ENCODE measurements at places on chromosomes 3 and 15. TPM values are rescaled to one million over a fixed set of nuclear protein-coding genes. Genes with fewer than 3 reads are reported as not detected.

GRCh38 chr3:63279005-63279841, 1.1 kb downstream of the SYNPR start:
- H3K36me3 ChIP-seq = no peaks in the 10 kb centered on the region
- no peak overlapping the region for H3K27ac ChIP-seq
- DNase-seq = no peak
- no peaks in the 10 kb centered on the region for H3K4me1 ChIP-seq
- H3K27me3 ChIP-seq = peaks cover 8% of the 10 kb centered on the region

DNA sequence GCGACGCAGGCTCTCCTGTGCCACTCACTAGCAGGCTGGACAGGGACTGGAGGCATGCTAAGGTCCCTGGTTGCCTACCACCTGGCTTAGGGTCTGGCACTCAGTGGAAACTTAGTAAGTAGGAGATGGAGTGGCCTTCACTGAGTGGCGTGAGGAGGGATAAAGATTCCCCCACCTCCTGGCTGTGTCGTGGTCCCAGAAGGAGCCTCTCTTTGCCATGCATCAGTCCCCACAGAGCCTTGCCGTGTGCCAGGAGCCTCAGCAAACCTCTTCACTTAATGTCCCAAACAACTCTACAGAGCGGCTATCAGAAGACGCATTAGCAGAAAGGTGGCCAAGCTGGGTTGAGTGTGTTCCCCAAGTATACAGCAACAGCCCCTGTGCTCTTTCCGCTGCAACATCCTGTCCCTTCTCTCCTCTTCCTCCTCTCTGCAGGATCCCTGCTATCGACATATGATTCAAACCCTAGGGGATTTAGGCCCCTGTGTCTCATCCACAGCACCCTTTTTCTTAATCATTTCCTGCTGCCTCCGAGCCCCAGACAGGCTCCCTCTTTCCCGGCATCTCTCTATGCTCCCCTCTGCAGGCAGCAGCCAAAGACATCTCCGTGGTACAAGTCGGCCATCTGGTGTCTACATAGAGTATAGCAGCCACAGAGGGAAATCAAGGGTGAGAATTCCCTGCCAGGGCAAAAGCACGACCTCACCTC, 66.7 kb downstream of the SLC6A1 start:
- H3K36me3 ChIP-seq = no peaks in the 10 kb centered on the region
- no peak overlapping the region for H3K27ac ChIP-seq
- no peak overlapping the region for H3K4me3 ChIP-seq

- H3K27me3 ChIP-seq = no peaks in the 10 kb centered on the region
- H3K4me1 ChIP-seq = no peaks in the 10 kb centered on the region
- DNase-seq = no peak
- H3K27ac ChIP-seq = no peak overlapping the region
- no peak overlapping the region for H3K4me3 ChIP-seq
- no peaks in the 10 kb centered on the region for H3K36me3 ChIP-seq
Observed at GRCh38 chr3:2921903-2922302, 188.3 kb downstream of the IL5RA start.

The PLSCR4 gene
- 81.5 TPM for total RNA-seq

The MYO5C gene
- 19.4 TPM for total RNA-seq

GRCh38 chr3:162007722-162008121, 511.1 kb downstream of the OTOL1 start:
- H3K27me3 ChIP-seq = no peaks in the 10 kb centered on the region
- no peaks in the 10 kb centered on the region for H3K4me1 ChIP-seq
- H3K27ac ChIP-seq = no peak overlapping the region
- H3K36me3 ChIP-seq = no peaks in the 10 kb centered on the region
- DNase-seq = no peak

GRCh38 chr15:90597577-90597976, 67.9 kb downstream of the CRTC3 start:
- DNase-seq = no peak
- H3K4me1 ChIP-seq = peaks cover 13% of the 10 kb centered on the region
- H3K4me3 ChIP-seq = no peak overlapping the region
- H3K36me3 ChIP-seq = no peaks in the 10 kb centered on the region
- no peak overlapping the region for H3K27ac ChIP-seq

DNA sequence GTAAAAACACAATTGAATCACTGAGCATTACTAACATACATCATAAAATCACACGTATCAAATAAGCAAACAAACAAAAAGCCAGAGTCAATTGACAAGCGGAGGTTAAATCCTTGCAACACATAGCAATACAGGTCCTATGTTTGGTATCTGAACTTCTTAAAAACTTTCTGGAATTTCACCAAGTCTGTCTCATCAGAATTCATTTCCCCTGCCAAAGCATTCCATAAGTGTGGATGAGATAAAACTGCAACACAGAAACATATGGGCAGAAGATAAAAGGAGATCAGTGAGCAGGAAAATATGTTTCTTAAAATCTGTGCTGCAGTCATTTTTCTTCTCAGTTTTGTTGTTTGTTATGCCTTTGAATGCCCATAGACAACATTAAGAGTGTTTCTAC, 1155.5 kb downstream of the TBL1XR1 start:
- no peak overlapping the region for H3K27ac ChIP-seq
- H3K4me1 ChIP-seq = no peaks in the 10 kb centered on the region
- H3K27me3 ChIP-seq = no peaks in the 10 kb centered on the region
- no peaks in the 10 kb centered on the region for H3K36me3 ChIP-seq
- DNase-seq = no peak

The CLDN18 gene
- not detected for total RNA-seq

The NTRK3 gene
- total RNA-seq = not detected

The RARRES1 gene
- total RNA-seq = 1.8 TPM

The BFSP2 gene
- not detected for total RNA-seq

The GP5 gene
- not detected for total RNA-seq

The LMCD1 gene
- 14.5 TPM for total RNA-seq

The WDR49 gene
- not detected for total RNA-seq

- H3K4me3 ChIP-seq = no peak overlapping the region
- no peaks in the 10 kb centered on the region for H3K27me3 ChIP-seq
Observed at GRCh38 chr3:68424796-68425460, 507.4 kb downstream of the TAFA4 start.

The AGBL1 gene
- total RNA-seq = not detected

DNA sequence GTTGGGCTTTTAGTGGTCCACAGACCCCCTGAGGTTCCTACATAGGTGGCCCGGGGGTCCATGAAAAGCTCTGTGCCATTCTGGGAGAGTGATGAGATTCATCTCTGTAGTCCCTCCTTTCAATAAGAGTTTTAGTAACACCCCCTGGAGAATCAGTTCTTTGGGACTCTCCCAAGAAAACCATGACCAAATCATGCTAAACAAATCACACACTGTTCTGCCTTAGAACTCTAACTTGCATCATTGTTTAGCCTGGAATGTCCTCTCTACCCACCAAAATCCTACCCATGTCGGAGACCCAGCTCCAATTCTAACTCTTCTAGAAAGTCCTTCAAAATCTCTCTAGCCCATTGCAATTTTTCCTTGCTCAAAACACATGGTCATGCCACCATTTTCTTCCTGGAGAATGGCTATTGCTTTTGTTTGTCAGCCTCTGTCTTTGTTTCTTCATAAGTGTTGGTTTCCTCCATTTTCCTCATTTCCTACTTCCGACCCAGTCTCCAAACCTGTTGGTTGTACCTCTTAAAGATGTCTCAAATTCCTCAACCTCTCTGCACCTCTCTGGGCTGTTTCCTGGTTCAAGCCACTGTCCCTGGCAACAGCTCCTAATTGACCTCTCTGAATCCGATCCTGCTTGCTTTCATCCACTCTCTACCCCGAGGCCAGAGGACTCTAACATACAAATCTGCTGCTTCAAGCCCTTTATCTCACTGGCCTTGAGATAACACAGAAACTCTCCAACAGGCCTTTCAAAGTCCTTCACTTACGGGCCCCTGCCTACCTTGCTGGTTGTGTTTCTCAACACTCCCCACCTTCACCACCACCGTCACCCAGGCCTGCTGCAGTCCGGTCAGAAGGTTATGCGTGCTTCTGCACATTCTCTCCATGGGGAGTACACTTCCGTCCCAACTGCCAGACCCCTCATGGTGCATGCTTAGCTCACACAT, 23.7 kb downstream of the CYP19A1 start:
- DNase-seq = no peak
- no peak overlapping the region for H3K4me3 ChIP-seq
- H3K27me3 ChIP-seq = peaks cover 91% of the 10 kb centered on the region

The ACP3 gene
- total RNA-seq = not detected

GRCh38 chr15:95168951-95169431, 937.6 kb downstream of the MCTP2 start:
- DNase-seq = no peak
- no peaks in the 10 kb centered on the region for H3K27me3 ChIP-seq
- no peak overlapping the region for H3K27ac ChIP-seq
- no peaks in the 10 kb centered on the region for H3K4me1 ChIP-seq
- no peak overlapping the region for H3K4me3 ChIP-seq
- H3K36me3 ChIP-seq = no peaks in the 10 kb centered on the region

The WDR76 gene
- total RNA-seq = 25.2 TPM

DNA sequence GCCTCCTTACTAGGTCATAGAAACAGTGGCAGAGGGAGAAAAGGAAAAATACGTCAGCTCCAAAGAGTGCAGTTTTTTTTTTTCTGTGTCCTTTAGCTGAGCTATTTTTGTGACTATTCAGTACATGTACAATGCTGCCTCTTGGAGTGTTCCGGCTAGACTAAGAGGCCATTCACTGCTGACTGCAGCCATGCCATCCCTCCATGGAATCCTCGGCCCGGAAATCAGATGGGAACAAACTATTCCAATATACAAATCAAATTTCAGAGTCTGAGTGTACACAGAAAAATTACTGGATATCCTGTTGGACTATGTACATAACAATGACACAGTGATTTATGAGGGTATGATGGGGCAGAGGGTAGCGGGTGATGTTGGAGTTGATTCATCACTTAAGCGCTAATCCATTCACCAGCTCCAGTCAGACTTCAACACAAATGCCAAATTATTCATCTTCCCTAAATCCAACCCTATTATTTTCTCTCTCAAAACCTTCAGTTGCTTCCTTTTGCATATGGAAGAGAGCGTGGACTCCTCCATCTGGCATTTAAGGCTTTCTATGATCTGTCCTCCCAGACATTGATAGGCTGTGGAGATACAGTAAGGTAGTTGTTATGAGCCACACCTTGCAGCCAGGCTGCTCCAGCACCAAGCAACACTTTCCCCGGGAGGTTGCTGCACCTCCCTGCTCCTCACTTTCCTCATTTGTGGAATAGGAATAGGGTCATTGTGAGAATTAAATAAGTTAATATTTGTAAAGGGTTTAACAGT, 109.1 kb downstream of the LPP start:
- H3K36me3 ChIP-seq = no peaks in the 10 kb centered on the region
- peak overlapping the region; percentile 88 for H3K27ac ChIP-seq
- peaks cover 79% of the 10 kb centered on the region for H3K4me1 ChIP-seq
- peak; percentile 97 for DNase-seq
- H3K27me3 ChIP-seq = no peaks in the 10 kb centered on the region

- H3K27ac ChIP-seq = no peak overlapping the region
- DNase-seq = no peak
- no peaks in the 10 kb centered on the region for H3K36me3 ChIP-seq
- no peaks in the 10 kb centered on the region for H3K27me3 ChIP-seq
Observed at GRCh38 chr15:40911141-40911540, 16.9 kb downstream of the VPS18 start.

GRCh38 chr3:150521463-150521862, 24.8 kb downstream of the SERP1 start:
- H3K4me1 ChIP-seq = no peaks in the 10 kb centered on the region
- DNase-seq = no peak

DNA sequence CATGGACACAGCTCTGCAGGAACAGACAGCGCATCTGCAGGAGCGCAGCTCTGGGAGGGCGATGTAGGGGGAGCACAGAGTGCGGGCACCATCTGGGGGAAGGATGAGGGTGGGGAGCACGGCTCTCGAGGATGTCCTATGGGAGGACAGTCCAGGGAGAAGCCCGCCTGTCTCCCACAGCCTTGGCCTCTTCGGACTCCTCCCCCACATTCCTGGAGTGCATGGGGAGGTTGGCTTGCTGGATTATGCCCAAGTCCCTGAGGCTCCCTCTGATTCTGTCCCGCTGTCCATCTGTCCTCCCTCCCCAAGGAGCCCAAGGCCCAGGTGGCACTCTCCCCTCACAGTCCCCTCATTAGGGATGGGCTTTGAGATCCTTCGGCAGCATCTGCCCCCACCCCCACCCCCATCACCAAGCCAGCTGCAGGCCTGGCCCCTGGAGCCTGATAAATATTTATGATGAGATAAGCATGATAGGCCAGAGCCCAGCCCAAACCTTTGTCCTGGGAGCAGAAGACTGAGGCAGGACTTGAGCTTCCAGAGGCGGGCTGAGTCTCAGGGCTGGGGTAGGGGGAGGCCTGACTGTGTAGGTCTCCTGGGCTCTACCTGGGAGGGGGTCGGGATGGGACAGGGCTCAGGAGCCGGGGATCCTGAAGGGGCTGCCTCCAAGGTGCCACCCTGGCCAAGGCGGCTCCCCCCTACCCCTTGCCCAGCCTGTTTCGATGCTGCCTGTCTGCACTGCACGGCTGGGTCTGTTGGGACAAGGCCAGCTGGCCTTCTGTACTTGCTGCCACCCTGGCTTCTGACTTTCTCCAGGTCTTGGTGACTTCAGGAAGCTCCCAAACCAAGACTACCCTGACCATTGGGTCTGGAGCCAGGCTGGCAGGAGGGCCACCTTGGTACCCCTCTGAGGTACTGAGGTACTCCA, 28.6 kb upstream of the SEMA3F start:
- DNase-seq = no peak
- H3K4me3 ChIP-seq = no peak overlapping the region
- no peak overlapping the region for H3K27ac ChIP-seq
- H3K27me3 ChIP-seq = no peaks in the 10 kb centered on the region
- no peaks in the 10 kb centered on the region for H3K36me3 ChIP-seq
- peaks cover 7% of the 10 kb centered on the region for H3K4me1 ChIP-seq

DNA sequence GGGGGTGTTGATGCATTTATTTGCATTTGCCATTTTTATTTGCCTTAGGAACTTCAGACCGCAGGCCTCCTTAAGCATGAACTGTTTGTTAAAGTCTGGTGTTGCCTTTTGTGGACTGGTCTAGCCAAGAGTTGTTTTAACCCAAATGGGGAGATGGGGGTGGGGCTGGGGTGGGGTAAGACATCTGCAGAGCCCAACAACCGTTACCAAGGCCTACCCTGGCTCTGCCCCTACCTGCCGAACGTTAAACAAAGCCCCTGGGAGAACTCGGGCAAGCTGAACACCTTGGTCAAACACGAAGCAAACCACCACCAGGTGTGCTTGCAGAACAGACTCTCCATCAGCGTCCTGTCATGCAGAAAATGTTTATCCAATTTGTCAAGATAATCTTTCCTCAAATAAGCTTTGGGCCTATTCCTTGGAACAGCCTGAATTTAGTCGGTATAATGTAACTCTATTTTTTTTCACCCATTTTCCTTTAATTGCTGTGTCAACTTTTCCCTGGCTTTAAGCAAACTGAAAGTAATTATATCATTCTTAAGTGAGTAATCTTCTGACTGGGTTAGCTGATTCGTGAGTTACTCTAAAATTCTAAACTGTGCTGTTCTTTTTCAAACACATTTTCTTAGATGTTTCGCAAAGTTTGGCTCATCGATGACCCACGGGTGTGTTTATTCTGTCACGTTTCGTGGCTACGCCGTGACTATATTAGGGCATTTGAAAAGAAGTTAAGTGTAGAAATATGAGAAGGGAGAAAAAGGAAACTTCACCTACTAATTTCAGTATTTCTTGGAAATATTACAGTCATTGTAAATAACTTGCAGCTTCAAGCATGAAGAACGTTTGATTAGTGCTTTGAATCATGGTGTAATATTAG, 127.6 kb downstream of the SOX2 start:
- DNase-seq = no peak
- no peak overlapping the region for H3K4me3 ChIP-seq
- no peaks in the 10 kb centered on the region for H3K4me1 ChIP-seq
- H3K27me3 ChIP-seq = no peaks in the 10 kb centered on the region
- no peaks in the 10 kb centered on the region for H3K36me3 ChIP-seq

GRCh38 chr3:152621006-152621868, 213.7 kb upstream of the P2RY1 start:
- H3K27me3 ChIP-seq = peaks cover 5% of the 10 kb centered on the region
- H3K4me3 ChIP-seq = no peak overlapping the region
- H3K4me1 ChIP-seq = no peaks in the 10 kb centered on the region
- no peak overlapping the region for H3K27ac ChIP-seq
- DNase-seq = no peak

All from endothelial cell of umbilical vein (primary cell).